Left renal cortex interstitium (tissue), 4 donors: ENCODE measurements at places on chromosomes 11 and 22.

GRCh38 chr11:12683874-12684273 lies 9.7 kb downstream of the TEAD1 start:
- DNase-seq, result no peak

GRCh38 chr11:113563766-113564526 lies 88.7 kb upstream of the DRD2 start:
- no peak for DNase-seq

DNA sequence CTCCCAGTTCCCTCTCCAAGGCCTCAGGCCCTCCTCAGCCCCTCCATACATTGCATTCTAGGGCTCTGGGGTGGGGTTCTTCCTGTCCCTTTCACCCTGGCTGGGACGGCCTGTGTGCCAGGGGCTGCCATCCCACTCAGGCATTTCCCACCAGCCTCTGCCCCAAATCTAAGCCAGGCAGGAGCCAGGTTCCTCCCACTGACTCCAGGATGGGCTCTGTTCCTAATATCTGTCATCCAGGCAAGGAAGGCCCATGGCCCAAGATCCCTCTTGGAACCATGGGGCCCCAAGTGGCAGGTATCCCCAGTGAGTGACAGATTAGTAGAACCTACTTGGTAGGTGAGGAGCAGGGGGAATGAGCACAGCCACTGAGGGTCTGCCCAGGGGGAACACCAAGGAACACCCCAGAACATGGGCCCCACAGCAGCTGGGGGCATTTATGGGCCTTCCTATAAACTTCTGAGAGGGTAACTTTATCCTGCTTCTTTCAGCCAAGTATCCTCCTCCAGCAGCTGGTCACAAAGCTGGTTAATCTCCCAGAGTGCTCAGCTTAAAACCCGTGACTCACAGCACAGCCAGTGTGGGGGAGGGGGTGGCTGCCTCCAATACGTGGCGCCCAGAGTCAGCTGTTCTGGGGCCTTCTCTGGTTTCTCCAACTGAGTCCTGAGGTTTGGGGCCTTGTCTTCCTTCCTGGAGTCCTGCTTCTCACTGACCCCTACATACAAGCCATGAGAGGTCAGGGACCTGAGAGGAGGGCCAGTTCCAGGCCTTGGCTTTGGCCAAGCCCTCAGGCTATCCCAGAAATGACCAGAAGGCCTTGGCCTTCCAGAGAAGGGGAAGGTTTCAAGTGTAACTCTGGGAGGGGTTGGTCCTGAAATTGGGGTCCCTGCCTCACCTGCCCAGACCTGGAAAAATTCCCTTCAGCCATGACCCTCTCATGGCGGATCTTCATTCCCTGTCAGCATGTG lies 19.9 kb upstream of the MYOD1 start:
- no peak for DNase-seq

DNA sequence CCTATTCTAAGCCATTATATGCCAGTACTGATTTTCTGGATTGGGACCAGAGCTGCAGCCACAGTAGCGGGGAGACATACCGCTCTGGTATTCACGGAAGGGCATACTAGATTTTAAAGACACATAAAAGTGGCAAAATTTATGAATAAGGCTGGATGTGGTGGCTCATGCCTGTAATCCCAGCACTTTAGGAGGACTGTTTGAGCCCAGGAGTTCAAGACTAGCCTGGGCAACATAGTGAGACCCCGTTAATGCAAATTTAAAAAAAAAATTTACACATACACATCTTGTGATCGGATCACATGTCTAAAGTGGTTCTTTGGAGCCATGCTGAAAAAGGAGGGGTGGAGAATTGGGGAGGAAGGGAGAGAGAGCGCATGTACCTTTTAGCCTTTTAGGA lies 9.0 kb downstream of the RPL27A start:
- DNase-seq, result no peak
